Fibroblast of skin of left quadriceps (primary cell): ENCODE measurements at places on chromosomes 5 and 9.

- DNase-seq, result no peak
Measured at GRCh38 chr5:1652873-1653697, 129.3 kb upstream of the LPCAT1 start.

- no peak for DNase-seq
Measured at GRCh38 chr9:108860354-108860753, 1.7 kb upstream of the ACTL7A start.

GRCh38 chr9:109859447-109859846 lies 79.4 kb downstream of the PALM2AKAP2 start:
- DNase-seq, result no peak

GRCh38 chr5:106637275-106637674 lies 1033.5 kb downstream of the EFNA5 start:
- DNase-seq, result no peak

DNA sequence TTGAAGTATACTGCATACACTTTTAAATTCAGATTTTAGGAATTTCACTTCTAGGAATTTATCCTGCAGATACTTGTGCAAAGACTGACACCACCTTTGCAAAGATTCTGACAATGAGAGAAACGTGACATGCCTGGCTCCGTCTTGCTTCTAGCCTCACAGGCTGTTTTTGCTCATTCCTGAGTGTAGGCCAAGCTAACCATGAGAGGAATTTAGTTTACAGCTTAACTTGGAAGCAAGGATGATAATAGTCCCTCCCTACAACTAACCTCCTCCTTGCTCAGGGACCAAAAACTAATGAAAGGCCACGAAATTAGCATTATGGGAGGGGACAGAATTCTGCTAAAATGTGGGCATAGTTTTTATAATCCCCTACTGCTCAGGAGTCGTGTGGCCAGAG lies 31.1 kb downstream of the C5orf22 start:
- no peak for DNase-seq

DNA sequence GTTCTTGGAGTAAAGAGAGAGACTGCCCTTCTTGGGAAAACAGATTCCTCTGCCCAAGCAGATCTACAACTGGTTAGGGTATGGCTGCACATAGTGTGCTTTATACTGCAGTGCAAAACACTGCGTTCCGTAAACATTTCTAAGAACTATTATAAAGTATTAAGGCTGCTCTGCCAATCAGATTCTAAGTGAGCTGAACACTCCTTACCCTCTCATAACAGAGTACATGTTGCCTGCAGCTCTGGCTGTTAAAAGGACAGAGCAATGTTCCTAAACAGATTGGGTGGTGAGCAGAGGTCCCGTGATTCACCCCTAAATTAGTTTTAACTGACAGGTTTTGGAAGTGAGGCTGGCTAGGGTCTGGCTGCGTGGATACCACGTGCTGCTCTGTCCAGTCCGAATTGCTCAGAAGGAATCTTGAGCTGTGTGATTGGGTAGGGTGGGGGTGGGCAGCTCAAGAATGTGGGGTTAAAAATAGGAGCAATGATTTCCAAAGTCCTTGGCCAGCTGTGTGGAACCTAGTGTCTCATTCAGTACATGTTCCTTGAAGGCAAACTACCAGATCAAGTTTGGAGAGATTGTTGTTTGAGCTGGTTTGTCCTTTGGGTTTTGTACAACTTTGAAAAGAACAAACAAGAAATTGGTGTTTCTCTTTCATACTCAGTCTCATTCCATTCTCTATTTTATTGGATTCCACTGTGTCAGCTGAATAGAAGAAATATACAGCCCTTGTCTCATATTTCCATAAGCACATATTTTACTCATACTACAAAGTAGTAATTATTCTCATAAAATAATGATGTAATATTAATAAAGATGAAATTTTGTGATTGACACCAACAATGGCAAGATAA lies 497.6 kb upstream of the CD180 start:
- no peak for DNase-seq

- no peak for DNase-seq
Measured at GRCh38 chr5:62093976-62094375, 212.0 kb upstream of the KIF2A start.

DNA sequence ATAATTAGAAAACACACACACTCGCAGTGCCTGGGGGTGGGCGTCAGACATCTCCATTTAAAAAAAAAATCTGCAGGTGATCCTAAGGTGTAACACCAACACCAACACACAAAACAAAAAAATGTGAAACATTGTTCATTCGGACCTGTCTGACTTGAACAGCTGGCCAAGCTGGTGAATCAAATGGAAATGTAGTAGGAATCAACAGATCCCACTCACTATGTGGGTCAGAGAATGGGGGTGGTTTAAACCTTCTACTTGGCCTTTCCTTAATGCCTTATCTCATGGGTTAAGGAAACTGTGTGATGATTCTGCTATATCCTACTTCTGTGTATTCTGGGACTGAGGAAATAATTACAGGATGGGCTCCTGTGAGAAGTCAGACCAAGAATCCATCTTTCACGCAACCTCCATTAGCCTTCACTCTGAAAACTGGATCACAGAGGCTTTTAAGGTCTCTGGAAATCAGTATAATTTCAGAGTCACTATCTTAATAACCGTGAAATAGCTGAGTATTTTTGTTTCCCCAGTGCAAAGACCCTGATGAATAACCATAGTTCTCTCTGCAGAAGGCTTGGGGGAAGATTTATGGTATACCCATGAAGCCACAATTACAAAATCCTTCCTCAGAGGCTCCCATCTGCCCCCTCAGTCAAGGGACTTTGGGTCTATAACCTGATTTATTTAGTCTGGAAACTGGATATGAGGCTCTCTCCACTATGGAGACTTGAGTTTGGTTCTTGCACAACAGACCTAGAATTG lies 17.2 kb upstream of the MCCC2 start:
- DNase-seq, result no peak

DNA sequence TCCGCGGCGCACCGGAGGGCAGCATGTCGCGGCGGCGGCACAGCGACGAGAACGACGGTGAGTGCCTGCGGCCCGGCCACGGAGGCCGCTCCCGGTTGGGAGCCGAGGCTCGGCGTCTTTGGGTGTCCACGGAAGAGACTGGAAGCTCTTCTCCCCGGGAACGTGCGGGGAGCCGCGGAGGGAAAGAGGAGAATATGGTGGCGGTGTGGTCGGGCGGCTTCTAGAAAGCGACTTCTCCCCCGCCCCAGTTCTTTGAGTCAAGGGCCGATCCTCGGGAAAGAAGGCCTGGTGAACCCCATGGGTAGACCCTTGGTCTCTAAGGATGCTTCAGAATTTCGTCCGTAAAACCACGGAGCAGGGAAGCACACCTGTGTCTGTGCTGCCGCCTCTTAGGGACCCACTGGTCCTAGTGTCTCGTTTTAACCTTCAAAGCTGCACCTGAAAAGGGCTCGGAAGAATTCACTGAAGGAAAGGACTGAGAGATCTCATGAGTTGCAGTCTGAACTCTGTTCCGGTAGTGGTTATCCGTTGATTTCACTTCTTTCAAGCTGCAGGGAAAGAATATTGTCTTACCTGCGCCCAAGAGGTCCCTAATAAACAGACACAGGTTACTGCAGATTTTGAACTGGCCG lies 354 bp downstream of the NCBP1 start:
- no peak for DNase-seq

GRCh38 chr9:81112627-81113452 lies 576.5 kb downstream of the TLE1 start:
- no peak for DNase-seq

DNA sequence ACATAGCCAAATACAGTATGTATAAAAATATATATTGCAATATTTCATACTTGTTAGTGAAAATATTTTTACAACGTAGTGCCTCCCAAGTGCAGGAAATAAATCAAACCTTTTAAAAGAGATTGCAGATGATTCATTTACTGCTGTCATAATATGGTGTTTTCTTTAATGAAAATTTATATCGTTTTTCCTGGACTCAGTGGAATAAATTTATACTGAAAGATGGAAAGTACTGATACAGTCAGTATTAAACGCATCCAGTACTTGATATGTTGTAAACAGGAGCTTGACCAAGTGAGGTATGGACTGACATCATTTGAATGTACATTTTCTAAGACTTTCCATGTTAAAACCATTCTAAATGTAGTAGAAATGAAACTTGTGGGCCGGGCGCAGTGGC lies 143.4 kb upstream of the ZNF608 start:
- no peak for DNase-seq

- no peak for DNase-seq
Measured at GRCh38 chr5:153818626-153819025, 220.1 kb downstream of the FAM114A2 start.

- DNase-seq, result no peak
Measured at GRCh38 chr9:79745752-79746336, 174.1 kb downstream of the TLE4 start.

DNA sequence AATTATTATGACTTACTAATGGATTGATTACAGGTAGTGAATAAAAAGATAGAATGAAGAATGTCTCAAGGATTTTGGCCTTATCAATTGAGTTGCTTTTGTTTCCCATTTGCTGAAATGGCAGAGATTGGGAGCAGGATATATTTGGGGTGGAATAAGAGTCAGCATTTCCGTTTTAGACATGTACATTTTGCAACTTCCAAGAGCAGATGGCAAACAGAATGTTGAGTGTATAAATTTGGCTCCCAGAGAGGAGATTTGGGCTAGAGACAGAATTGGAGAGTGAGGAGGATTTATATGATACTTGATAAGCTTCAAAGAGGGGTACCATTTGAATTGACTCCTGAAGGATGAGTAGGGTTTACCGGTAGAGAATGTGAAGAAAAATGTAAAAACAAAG lies 437.9 kb upstream of the PAPPA start:
- DNase-seq, result no peak

- DNase-seq, result no peak
Measured at GRCh38 chr9:37082214-37082765, 38.1 kb upstream of the ZCCHC7 start.

DNA sequence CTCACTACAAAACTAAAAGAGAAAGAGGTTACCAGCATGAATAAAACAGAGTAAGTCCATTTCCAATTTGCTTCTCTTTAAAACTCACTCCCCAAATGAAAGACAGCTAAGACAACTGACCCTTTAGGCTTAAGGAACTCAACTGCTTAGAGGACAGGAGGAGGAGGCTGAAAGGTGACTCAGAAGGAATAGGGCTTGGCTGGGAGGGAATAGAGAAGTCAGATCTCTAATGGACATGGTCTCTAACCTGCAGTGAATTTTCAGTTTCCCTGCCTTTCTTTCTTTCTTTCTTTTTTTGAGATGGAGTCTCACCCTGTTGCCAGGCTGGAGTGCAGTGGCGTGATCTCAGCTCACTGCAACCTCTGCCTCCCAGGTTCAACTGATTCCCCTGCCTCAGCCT lies 261.8 kb upstream of the CLINT1 start:
- no peak for DNase-seq

GRCh38 chr5:31763424-31763823 lies 124.5 kb downstream of the PDZD2 start:
- DNase-seq, result no peak

- no peak for DNase-seq
Measured at GRCh38 chr5:62268234-62268633, 37.8 kb upstream of the KIF2A start.
